ENCODE measurements at places on chromosomes 4 and X.
A peak's percentile ranks its signal among the peaks of the same experiment; 100 is the strongest.

GRCh38 chr4:70182517-70183167 lies 12.9 kb upstream of the ODAM start:
- DNase-seq = no peak

DNA sequence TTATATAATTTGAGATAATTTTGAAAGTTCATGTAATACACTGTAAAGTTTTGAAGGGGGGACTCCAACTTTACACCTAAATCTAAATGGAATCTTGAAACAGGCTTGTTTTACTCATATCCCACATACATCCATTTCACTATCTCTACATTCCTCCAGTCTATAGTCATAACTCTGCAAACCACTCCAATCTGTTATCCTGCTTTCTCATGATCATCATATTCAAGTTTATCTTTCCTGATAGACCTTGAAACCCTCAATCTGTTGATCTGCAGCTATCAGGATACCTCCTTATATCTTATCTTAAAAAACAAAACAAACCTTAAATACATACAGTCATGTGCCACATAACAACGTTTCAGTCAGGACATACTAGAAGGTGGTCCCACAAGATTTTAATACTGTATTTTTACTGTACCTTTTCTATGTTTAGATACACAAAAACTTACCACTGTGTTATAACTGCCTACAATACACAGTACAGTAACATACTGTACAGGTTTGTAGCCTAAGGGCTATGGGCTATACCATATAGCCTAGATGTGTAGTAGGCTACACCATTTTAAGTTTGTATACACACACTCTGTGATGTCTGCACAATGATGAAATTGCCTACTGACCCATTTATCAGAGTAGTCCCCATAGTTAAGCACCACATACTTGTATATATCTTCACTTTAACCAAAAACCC lies 14.0 kb downstream of the CHIC2 start:
- no peak for DNase-seq

GRCh38 chr4:54277691-54278090 lies 48.6 kb downstream of the PDGFRA start:
- peak; percentile 74 for DNase-seq

- no peak for DNase-seq
Measured at GRCh38 chrX:153934148-153934761, 582 bp downstream of the NAA10 start.

GRCh38 chrX:50067435-50068284 lies 133.1 kb downstream of the AKAP4 start:
- no peak for DNase-seq

DNA sequence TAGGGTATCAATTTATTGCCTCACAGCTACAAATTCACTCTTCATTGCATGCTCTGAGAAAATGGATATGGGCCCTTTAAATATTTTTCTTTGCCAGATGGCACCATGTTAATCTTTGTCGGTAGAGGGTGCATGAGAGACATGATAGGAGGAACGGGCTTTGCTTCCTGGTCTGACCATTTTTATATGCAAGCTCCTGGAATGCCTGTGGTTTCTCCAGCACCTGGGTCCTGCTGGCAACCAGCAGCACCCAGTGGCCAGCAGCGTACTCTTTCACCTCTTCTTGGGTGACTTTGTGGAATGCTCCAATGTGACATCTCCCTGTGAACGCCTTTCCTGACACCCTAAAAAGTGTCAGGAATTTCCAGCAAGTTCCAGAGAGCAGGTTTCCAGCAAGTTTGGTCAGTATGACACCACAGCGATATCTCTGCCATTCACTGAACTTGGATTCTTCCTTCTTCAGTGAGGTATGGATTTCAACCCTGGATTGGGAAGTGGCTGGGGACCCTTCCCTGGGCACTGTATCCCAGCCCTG lies 140.3 kb upstream of the PGRMC2 start:
- DNase-seq = no peak

DNA sequence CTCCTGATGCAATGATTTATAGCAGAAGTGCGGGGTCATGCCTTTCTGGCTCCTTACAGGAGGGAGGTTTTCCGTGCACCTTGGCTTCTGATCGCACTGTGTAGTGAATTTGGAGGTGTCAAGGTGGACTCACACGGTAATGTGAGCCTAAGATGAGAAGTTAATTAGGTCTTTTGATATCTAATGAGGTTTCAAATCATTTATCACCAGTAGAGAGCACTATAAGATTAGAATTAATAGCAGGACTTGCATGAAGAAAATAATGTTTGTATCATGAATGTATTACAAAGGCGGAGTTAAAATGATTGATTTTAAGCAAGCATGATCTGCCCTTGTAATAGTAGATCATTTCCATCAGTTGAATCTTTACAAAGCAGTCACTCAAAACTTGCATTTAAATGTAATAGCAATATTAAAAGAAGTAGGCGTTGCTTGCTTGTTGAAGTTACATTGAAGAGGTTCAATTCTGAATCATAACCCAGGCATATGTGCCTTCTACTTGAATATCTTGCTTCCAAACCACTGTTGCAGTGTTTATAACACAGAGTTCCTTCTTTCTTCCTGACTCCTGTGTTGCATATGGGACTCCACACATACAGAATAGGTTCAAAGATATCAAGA lies 152.1 kb downstream of the FMR1NB start:
- peak; percentile 0 for DNase-seq

- DNase-seq = peak; percentile 25
Measured at GRCh38 chrX:74297766-74298165, 6.2 kb upstream of the ZCCHC13 start.

DNA sequence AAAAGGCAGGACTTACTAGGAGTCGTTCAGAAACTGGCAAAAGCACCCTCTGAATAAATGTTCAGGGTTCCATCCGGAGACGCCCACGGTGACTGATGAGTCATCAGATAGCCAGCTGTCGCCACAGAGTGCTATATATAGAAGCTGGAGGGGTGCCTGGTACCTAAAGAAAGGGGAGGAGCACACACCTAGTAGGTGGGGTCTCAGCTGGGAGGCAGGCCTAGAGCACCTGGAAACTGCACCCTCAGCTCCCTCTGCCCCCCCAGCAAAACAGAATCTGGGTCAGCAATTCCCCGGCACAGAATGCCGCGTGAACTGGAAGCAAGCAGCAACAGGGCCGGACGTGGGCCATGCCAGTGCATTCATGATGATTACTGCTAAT lies 242.0 kb downstream of the BCOR start:
- DNase-seq = peak; percentile 92

DNA sequence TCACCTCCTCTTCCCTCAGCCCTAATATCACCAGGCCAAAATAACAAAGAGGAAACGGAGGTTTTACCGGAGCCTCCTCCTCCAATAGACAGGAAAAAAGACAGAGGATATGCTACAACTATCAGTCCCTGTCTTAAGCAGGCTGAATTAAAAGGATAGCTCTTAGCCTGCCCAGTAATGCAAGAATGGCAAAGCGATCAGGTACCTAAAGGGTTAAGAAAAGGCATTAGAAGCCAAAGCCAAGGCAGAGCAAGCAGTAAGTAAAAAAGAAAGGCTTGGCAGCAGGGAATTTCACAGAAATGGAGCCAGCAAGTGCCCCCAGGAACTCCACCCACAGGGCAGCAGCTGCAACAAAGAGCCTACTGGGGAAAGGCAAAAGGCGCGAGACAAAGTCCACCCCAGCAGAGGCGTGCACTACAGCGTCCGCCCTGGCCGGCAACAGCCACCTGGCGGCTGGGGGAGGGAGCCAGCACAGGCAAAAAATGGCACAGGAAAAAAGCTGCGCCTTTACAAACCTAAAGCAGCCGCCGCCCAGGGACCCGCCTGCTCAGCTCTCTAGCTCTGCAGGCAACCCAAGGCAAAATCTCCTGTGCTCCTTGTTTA lies 220.6 kb upstream of the ZC4H2 start:
- no peak for DNase-seq

GRCh38 chr4:76060506-76060905 lies 14.0 kb upstream of the ART3 start:
- DNase-seq = no peak

- DNase-seq = no peak
Measured at GRCh38 chr4:85474356-85474755, 594 bp upstream of the ARHGAP24 start.

GRCh38 chr4:155954118-155954685 lies 536 bp upstream of the CTSO start:
- no peak for DNase-seq

GRCh38 chr4:100581337-100581736 lies 63.5 kb upstream of the EMCN start:
- DNase-seq = no peak

GRCh38 chr4:74537459-74537858 lies 92.5 kb downstream of the AREG start:
- DNase-seq = no peak

GRCh38 chr4:169902658-169903345 lies 123.4 kb downstream of the MFAP3L start:
- no peak for DNase-seq

GRCh38 chr4:99987681-99988080 lies 37.6 kb upstream of the H2AZ1 start:
- DNase-seq = no peak

GRCh38 chr4:19936476-19936875 lies 315.2 kb upstream of the SLIT2 start:
- no peak for DNase-seq

DNA sequence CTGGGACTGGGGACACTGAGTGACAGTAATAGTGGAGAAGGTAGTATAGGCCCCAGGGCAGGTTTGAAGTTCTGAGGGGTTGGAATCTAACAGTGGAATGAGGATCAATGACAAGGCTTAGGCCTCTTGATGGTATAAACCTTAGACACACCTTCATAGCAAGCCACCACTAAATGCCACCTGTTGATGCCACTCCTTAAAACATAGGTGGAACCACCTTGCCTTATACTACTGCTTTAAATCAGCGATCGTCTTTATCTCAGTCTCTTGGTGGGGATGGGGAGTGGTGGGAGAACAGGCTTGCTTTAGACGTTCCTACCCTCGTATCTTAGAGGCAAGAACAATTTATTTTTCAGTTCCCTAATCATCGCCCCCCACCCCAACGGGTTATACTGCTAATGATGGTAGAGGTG lies 1.2 kb downstream of the RAB33B start:
- no peak for DNase-seq

GRCh38 chr4:183858011-183858615 lies 47.0 kb upstream of the STOX2 start:
- no peak for DNase-seq

DNA sequence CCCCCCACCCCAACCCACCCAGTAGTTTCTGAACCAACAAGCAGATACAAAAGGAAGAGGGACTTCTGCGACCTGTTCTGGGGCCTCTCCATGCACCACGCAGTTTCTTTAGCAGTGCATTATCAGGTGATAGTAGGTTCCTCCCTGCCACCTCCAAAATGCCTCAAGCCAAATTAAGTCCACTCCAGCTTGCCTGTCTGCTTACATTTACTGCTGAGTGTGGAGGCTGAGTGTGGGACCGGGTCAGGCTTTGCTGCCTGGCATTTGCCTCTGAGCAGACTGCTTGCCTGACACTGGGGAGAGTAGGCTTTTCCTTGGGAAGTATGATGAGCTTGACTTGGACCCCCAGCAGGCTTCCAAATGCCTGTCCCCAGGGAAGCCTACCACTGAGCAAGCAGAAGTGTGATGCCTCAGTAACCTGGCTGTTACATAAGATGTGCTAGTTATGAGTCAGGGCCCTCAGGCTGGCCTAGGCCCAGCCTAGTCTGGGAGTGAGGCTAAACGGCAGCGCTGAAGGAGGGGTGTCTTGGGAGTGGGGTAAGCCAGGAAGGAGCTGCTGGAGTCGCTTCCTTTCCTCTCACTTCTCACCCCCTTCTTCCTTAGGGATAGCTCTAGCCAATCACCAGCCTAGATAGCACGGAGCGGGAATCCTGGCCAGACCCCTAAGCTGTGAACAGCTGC lies 9.0 kb downstream of the TSC22D3 start:
- no peak for DNase-seq

DNA sequence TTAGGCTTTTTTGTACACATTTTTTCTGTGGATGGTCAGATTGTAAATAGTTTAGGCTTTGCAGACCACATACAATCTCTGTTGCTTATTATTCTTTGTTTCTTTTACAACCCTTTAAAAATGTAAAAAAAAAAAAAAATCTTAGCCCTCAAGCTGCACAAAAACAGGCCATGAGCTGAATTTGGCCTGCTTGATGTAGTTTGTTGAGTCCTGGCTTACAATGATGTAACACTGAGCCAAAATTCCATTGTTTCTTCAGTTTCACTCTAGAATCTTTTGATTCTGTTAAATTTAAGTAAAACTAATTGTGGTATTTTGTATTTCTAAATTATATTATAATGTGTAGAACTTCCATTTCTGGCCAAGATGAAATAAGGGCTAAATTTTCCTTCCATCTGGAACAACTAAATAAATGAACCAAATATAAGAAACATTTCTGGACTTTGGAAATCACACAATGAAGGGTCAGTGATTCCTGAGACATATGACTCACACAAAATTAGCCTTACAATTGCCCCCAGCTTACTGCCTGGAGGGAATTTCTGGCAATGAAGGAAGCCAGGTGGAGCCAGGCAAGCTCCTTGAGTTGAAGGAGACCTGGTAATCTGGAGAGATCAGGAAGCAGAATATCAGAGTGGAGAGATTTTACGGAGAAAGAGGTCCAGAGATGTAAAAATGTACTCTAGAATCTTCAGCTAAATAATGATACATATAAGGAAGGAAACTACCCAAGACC lies 29.8 kb downstream of the IQCM start:
- DNase-seq = no peak

- DNase-seq = peak; percentile 47
Measured at GRCh38 chr4:47933840-47934239, 19.5 kb upstream of the NFXL1 start.

GRCh38 chr4:42638321-42638720 lies 18.6 kb downstream of the ATP8A1 start:
- DNase-seq = no peak

DNA sequence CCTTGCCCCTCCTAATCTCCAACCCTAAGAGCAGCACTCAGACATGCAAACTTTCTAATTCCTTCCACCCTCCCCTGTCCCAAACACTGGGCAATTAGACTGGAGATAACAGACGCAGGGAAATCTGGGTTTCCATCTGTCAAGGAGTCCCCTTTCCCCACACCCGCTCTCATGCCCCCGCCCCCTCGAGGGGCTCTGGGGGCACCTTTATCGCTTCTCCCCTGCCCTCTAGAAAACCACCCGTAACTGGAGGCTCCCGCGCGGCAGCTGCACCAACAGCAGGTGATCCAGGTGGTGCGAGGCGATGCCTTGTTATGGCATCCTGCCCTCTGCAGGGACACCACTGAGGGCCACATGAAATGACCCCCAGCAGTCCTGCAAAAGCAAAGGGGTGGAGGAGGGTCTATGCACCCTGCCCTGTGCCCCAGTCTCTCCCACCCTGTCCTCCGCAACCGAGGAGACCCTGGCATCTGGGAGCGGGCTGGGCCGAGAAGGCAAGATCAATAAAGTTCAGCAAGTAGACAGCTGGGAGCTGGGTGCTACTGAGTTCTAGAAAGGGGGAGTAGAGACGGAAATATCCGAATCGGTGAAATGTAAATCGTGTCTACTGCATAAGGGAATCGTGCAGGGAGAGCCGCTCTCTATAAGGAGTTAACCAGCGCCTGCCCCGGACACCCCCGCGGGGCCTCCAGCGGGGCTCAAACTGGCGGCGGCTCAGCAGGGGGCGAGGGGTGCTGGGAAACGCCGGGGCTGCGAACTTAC lies 1.6 kb downstream of the KCTD8 start:
- no peak for DNase-seq

GRCh38 chr4:173426064-173426463 lies 27.1 kb upstream of the SCRG1 start:
- no peak for DNase-seq

GRCh38 chr4:185272245-185272644 lies 62.8 kb downstream of the SNX25 start:
- no peak for DNase-seq

GRCh38 chr4:7939377-7940108 lies at the start of gene AFAP1:
Gene AFAP1, minus strand, starts transcription at chr4:7939861. Its CDS starts 67,783 bp downstream, at chr4:7872078.
- DNase-seq = peak; percentile 90

- DNase-seq = peak; percentile 28
Measured at GRCh38 chr4:173490817-173491528, 39.1 kb downstream of the HAND2 start.

All from activated CD4-positive, alpha-beta T cell treated with anti-CD3 and anti-CD28 coated beads, Interleukin-2, Interleukin-6, amounts not matched to agents 100 ng/mL and 50 ng/mL, durations not matched to agents 16 hours and 8 hours (primary cell).